Mesenteric fat pad (tissue), 1 donor: ENCODE measurements at places on chromosomes 5 and 9. TPM values are rescaled to one million over a fixed set of nuclear protein-coding genes. Genes with fewer than 3 reads are reported as not detected.
A peak's percentile ranks its signal among the peaks of the same experiment; 100 is the strongest.

DNA sequence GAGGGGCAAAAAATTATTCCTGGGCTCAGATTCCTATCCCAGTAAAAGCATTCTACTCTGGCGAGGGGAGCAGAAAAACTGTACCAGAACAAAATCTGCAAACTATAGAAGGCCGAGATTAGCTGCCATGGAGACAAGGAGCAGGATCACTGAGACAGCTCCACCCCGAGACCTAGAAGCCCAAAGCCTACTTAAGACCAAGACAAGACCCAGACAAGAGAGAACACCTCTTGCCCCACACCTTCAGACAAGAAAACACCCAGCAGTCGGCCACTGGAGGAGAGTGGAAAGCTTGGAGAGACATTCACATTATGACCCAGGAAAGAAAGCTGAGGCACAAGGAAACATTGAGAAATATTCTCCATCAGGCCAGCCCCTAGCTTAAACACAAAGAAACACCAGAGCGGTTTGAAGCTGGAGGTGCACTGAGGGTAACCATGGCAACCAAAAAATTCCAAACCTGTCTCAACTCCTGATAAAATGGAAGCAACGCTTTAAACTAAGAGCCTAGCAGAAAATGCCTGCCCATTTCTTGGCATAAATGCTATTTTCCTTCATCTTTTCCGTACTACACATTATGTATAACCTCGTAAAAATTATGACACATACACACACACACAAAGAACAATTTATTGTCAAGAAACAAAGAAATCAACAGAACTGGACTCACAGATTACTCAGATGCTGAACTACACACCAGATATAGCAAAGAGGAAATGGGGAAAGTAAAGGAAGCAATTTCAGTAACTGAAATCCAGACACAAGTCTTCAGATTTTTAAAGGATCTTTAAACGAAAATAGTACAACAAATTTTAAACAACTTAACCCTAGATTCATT lies 53.8 kb upstream of the FTMT start:
- no peak for DNase-seq

- DNase-seq = no peak
These were observed 35.3 kb upstream of the TMED7 start for GRCh38 chr5:115661101-115661500.

GRCh38 chr9:9299134-9299533 lies 1313.7 kb downstream of the PTPRD start:
- DNase-seq = no peak

The BHMT2 gene
- total RNA-seq = 60.6 TPM

The CDO1 gene
- total RNA-seq = 60.8 TPM

The SPATA31A7 gene
- not detected for total RNA-seq

DNA sequence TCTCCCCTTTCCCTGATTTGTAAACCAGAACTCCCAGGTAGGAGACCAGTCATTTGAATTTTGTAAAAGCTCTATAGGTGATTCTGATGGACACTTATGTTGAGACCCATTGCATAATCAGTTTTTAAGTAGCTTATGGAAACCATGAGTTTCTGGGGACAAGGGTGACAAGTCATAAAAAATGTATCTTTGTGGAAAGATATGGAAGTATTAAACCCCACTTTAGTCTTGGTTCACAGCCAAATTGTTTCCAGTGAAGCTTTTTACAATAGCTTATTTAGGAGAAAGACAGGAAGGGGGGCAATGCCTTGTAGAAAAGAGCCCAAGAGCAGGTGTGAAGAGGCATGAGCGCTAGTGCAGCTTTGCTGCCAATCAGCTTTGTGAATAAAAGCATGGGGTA lies 453 bp upstream of the CCL28 start:
- no peak for DNase-seq

GRCh38 chr5:85670417-85670816 lies 947.3 kb upstream of the COX7C start:
- no peak for DNase-seq

GRCh38 chr5:172380987-172381643 lies 73.2 kb downstream of the SH3PXD2B start:
- DNase-seq = peak; percentile 89

GRCh38 chr9:99628849-99629620 lies 192.7 kb upstream of the NR4A3 start:
- no peak for DNase-seq

GRCh38 chr9:81517954-81518353 lies 171.4 kb downstream of the TLE1 start:
- DNase-seq = no peak

GRCh38 chr9:5949103-5949699 lies 58.5 kb downstream of the MLANA start:
- no peak for DNase-seq

DNA sequence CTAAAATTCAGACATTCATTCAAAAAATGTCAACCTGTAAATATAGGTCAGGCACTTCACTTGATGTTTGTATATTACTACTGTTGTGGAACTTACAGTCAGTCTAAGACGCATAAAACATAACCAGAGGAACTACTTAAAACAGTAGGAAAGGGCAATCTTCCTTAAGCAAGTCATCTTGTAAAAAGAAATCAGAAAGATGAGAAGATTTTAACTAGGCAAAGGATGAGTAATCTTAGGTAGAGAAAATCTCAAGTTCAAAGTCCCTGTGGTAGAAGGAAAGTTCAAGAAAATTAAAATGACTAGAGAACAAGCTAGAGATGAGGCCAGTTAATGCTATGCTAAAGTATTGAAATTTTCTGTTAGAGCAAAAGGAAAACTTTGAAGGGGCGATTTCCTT lies 152.4 kb downstream of the RAPGEF6 start:
- no peak for DNase-seq

GRCh38 chr5:17992291-17992690 lies 358.0 kb downstream of the TAF11L14 start:
- DNase-seq = no peak

The CD180 gene
- 2.6 TPM for total RNA-seq

DNA sequence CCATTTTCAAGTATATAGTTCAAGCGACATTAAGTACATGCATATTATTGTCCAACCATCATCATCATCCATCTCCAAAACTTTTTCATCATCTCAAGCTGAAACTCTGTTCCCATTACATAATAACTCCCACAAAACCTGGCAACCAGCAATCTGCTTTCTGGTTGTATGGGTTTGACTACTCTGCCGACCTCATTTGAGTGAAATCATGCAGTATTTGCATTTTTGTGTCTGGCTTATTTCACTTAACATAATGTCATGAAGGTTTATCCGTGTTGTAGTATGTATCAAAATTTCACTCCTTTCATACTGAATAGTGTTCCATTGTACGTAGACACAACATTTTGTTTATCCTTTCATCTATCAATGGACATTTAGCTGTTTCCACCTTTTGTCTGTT lies 74.8 kb downstream of the SGCD start:
- no peak for DNase-seq

DNA sequence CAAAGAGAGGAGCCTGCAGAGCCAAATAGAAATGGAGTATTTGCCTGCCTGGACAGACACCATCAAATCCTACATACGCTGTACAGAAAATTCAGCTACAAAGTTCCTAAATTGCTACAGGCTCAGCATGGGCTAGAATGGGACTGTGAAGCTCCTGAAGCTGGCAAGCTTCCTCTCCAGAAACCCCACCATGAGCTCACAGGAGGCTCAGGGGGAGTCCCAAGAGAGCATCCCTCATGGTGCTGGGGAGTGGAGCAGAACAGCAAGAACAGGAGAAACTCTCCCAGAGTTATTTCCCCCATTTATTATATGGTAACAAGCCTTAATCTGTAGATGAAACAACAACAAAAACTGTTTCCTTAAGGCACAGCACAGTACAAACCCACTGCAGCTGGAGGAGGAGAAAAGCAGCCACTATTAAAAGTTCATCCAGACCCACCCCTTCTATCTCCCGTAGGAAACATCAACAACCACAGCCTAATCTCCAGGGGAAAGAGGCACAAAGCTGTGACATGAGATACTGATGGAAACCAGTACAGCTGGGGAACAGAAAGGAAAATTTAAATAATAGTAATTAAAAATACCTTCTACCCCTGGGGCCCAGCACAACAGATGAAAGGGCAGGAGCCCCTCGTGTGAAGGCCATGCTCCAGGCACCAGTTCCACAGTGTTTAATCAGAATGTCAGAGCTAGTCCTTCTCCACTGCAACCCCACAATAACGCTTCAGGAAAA lies 548.5 kb downstream of the MTRR start:
- DNase-seq = no peak

The GMCL2 gene
- total RNA-seq = not detected

GRCh38 chr5:174344335-174344734 lies 298.8 kb downstream of the NSG2 start:
- DNase-seq = no peak

- DNase-seq = peak; percentile 41
These were observed 75.6 kb downstream of the CRB2 start for GRCh38 chr9:123431581-123431980.
